Non-pigmented ciliary epithelial cell (primary cell): ENCODE measurements at places on chromosomes 5 and 9.

DNA sequence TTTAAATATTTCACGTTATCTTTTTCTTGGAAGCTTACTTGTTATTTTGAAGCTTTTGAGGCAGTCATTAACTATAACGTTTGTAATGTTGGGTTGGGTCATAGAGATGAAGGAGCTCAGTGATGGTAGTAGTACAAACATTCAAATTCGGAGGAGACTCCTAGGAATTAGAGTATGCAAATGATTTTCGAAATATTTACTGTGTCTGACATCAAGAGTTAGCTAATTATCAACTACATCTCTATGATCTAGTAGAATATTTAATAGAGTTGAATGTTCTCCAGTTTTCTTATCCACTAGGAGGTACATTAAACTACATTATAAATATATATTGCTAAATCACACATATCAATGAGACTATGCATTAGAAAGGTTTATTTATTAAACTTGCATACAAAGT is 28.8 kb upstream of the C5orf24 start:
- DNase-seq, result no peak

DNA sequence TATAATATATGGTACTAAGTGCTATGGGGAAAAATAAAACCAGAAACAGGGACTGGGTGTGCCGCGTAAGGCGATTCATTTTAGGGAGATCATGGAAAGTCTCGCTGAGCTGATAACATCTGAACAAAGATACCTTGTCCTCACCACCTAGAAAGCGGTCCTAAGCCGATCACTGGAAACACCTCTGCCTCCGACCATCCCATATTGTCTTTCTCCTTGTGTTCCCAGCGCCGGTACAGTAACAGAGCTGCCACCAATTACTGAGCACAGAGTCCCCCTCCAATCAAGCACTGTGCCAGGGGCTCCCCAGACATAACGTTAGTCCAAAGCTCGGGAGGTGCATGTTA is 704 bp downstream of the CCDC112 start:
- DNase-seq, result no peak

DNA sequence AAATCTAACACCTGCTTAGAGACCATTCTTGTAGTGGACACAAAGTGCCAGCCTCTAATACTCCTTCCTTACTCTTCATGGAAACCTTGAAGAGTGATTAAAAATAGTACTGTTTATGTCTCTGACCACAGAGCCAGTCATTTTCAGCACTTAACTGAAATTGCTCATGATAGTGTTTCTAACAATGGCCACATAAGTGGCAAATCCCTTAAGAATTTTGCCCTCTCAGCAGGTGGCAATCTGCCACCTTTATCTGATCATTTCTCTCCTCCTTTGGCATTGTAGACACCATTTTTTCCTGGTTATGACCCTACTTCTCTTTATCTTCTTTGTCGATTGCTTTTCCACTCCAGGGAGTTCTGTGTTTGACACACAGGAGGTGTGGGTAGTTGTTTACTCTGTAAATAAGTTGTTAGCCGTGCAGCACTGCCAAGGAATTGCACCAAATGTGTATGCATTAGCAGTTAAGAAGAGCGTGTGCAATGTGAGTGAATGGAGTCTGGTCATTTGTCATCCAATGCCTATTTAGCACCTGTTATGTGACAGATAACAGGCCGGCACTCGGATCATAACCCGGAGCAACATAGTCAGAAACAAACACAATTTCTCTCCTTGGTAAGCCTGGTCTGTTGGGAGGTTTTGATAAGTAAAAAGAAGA is 36.8 kb upstream of the STARD4 start:
- no peak for DNase-seq

GRCh38 chr5:58094031-58094430 is 365.9 kb downstream of the PLK2 start:
- DNase-seq, result no peak

- DNase-seq, result no peak
Measured at GRCh38 chr5:56313004-56313531, 79.9 kb upstream of the ANKRD55 start.

DNA sequence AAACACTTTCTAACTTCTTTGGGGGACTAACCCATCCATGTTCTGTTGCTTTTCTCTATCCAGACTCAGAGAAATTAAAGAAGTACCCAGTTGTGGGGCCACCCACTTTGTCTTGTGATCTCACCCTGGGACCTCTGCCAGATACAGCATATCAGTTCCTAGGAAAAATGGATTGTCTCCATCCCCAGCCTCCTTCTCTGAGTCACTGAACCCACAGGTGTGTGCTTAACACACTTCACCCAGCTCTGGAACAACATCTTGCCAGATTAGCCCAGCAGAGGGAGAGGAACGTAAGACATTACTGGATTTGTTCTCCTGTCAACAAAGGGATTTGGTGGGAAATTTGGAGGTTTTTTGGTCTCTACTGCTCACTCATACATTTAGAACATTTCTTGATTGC is 19.2 kb downstream of the FAM240B start:
- DNase-seq, result peak; percentile 59

DNA sequence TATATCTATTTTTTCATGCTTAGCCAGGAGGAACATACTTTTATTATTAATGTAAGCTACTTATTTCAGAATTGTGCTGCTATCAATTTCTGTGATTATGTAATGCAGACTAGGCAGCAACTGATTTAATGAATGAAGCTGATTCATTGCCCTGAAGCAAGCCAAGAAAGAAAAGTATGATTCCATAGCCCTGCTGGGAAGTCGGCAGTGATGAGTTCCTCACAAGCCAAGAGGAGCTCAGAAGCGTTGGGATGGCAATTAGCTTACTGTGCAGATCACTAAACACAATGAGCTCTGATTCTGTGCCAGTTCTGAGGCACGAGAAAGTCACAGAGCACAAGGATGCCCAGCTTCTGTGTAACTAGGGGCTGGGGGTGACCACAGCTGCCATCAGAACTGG is 254.3 kb upstream of the KLF9 start:
- no peak for DNase-seq

DNA sequence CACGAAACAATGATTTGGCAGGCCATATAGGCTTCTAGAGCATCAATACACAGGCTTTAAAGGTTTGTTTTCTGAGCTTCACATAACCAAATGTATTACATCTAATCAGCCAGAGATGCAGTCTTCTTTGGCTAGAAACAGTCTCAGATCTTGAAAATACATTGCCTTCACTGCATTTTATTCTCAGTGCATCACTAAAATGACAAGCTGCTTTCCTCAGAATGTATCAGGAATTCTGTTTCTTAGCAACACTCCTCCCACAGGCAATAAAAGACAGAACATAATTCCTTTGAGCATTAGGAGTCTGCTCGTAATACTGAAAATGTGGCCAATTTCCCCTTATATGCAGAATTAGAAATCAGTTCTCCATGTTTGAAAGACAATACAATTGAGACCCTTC is 36.9 kb downstream of the FEM1C start:
- DNase-seq, result peak; percentile 11

DNA sequence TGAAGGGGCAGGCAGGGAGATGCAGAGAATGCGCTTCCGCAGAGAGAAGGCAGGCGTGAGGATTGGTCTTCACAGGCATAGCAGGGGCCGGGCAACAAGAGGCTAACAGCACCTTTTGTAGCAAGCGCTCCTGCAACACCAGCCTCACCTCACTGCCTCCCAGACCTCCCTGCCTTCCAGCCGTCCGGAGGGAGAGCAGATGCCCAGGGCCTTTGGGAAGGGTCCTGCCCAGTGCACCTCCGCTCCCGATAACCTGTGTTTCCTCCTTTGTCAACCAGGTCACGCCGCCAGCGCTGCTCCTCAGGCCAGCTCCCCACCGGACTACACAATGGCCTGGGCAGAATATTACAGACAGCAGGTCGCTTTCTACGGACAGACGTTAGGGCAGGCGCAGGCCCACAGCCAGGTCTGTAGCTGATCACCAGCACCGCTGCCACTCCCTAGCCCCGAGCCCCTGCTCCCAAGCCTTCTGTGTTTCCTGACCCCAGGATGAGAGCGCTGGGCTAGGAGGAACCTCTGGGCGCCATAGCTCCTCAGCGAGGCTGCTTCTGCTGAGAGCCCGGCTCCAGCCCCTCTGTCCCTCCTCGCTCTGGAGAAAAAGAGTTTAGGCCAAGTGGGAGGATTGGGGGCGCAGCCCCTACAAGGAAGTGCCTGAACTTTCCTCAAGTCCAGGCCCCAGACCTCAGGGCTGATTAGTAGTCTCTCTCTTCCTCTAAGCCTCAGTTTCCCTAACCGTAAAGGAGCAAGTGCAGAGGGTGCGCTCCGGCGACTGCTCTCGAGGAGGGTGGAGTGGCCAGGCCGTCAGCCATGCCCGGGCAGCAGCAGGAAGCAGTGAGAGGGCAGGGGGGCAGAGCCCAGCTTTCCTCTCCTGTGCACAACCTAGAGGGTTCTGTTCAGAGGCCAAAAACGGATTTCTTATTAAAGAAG is 28.4 kb upstream of the PRDM12 start:
- no peak for DNase-seq

DNA sequence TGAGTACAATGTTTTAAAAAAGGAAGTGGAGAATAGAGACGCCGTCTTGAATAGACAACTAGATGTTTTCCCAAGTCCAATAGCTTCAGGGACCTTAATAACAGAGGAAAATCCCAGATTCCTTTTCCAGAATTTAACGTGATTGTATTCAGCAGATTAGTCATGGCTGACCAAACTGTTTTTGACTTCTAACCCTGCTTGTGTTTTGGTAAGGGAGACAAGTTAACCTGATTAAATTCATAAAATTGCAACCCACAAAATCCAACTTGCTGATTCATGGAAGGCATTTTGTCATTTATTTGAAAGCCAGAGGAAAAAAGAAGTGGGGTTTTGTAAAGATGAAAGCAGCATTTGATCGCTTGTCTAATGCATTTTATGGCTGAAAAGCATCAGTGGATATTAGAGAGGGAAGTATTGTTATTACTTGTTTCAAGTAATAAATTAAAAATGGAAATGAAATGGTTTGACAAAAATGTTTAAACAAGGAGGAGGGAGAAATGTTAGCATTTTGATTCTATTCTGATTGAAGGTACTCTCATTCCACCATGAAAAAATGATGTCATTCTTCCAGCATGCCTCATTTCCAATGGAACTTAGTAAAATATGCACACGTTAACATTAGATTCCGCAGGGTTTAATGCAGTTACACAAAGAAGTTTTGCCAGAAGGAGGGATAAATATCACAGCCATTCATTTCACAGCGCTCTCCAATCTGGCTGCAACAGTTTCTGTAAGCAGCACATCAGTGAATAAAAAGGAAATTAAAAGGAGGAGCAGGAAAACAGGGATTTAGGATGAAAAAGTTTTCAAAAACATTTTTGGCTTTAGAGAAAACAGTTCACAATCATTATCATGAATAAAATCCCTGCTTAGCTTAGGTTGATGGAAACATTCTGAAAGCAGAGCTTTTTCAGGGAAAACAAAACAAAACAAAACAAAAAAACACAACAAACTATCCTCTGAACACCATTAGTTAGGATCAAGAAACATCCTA is 314.7 kb downstream of the PRR16 start:
- peak; percentile 72 for DNase-seq

DNA sequence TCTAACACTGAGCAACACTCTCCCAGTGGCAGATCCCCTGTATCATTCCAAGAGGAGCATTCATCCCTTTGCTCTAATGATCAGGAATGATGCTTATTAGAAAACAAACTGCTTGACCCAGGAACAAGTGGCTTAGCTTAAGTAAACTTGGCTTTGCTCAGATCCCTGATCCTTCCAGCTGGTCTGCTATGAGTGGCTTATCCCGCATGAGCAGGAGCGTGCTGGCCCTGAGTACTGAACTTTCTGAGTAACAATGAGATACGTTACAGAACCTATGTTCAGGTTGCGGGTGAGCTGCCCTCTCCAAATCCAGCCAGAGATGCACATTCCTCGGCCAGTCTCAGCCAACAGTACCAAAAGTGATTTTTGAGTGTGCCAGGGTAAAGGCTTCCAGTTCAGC is 29.7 kb downstream of the GABRP start:
- DNase-seq, result no peak

DNA sequence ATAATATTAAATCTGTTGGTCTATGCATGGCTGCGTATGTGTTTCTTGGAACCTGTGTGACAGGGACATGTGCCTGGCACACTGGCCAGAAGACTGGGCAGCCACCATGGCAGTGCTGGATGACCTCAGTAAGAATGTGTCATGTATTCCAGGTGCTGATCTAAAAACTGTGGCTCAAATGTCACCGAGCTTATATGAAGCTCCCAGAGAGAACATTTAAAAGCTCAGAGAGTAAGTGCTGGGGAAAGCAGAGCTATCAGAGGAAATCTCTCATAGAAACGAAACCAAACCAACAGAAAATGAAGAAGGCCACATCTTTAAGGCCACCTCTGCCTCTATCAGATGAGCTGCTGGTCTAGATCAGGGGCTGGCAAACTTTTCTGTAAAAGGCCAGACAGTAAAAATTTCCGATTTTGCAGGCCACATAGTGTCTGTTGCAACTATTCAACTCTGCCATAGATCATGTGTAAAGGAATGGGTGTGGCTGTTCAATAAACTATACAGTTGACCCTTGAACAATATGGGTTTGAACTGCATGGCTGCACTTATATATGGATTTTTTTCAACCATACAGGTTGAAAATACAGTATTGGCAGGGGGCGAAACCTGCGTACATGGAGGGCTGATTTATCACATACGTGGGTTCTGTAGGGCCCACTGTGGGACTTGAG is 31.8 kb downstream of the TSTD2 start:
- no peak for DNase-seq

DNA sequence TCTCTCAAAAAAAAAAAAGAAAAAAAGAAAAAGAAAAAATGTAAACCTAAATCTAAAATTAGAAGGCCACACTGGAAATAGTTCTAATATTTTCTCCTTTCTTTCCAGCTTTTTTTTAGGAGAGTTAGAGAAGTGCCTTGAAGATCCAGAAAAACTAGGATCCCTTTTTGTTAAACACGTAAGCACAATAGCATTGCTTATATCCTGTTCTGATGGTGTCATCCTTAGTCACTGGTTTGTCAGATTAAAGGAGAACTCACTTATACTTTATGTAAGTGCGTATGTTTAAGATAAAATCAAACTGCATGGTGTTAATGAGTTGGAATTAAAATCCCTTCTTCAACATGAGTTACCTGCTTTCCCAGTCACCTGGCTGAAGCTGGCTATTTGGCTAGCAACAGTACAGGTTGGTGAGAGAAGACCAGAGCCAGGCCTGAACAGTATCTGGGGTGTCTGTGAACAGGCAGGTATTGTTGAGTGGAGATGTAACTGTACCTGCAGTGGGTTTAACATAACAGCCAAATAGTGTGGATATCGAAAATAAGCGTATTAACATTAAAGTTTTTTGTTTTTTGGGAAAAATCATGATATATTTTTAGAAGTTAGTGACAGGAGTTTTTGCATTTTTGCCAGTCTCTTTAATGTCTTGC is 104.7 kb upstream of the OTULINL start:
- peak; percentile 40 for DNase-seq

GRCh38 chr9:107465467-107466451 is 23.8 kb downstream of the KLF4 start:
- DNase-seq, result no peak

GRCh38 chr5:97383996-97384395 is 200.9 kb upstream of the RIOK2 start:
- peak; percentile 8 for DNase-seq

GRCh38 chr9:100499460-100499859 is 26.5 kb downstream of the TMEFF1 start:
- no peak for DNase-seq

DNA sequence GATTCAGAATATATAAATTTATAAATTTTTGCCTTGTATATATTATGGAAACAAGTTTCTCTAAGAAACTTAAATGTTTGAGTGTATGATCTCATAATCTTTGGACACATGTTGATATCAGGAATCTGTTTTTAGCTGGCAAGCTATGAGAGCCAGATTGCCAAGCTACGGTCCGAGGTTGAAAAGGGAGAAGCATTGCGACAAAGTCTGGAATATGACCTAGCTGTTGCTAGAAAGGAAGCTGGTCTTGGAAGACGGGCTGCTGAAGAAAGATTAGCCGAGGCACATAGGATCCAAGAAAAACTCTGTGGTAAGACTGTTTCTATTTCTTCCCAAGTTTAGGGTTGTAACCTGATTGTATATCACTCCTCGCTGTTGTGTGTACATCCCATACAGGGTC is 25.9 kb downstream of the CCDC171 start:
- no peak for DNase-seq
